ENCODE measurements at places on chromosomes 1 and 21.

DNA sequence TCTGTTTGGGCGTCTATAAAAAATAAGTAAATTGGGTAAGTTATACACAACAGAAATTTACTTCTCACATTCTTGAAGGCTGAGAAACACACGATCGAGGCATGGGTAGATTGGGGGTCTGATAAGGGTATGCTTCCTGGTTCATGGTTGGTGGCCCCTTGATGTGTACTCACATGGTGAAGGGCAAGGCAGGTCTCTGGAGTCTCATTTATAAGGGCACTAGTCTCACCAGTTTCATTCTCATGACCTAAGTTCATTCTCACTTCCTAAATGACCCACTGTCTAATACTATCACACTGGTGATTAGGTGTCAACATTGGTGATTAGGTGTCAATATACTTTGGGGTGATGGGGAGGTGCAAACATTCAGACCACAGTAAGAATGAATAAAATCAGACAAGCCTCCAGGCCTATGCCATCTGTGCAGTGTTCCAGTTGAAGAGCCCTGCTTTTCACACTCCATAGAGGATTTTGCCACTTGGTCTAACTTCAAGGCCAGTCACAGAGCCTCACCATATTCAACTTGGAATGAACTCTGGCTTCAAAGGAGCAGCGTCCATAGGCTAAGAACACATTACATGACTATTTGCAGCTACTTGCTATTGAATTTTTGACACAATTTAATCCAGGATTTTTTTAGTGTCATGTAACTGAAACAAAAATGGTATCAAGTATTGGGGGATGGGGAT, 2.5 kb upstream of the GBP4 start:
- DNase-seq, result no peak

GRCh38 chr21:45859041-45859761, 122.4 kb upstream of the COL6A1 start:
- no peak for DNase-seq

GRCh38 chr1:18666317-18666920, 35.8 kb downstream of the PAX7 start:
- no peak for DNase-seq

- DNase-seq, result peak; percentile 70
Measured at GRCh38 chr1:76901158-76901767, 34.0 kb downstream of the ST6GALNAC5 start.

DNA sequence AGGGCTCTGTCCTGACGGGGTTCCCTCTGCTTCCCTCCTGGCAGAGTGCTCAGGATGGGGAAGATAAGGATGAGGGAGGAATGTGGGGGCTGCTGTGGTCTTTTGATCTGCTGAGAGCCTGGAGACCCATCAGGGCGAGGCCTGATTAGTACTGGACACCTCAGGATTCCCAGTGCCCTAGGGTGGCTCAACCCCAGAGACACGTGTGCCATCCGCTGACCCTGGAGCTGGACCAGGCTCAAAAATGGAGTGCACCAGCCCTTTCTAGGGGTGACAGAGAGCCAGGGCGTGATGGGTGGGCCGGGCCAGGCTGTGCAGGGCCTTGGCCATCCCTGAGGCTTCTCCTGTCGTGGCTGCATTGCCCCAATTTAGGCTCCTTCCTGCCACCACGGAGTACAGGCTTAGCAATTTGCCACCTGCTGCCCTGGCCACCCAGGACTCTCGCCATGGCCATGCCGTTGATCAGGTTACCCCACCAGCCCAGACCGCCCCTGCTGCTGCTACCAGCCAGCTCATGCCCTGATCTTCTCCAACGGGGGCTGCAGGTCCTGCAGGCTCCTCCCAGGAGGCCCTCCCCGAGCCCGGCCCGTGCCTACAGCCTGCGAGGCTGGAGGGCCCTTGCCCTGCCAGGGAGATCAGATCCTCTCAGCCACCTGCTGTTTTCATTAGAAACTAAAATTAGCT, 9.5 kb downstream of the WNT4 start:
- DNase-seq, result no peak

GRCh38 chr1:93399781-93400180, 48.1 kb upstream of the FNBP1L start:
- no peak for DNase-seq

GRCh38 chr1:117899801-117900200, 29.6 kb downstream of the GDAP2 start:
- DNase-seq, result no peak

DNA sequence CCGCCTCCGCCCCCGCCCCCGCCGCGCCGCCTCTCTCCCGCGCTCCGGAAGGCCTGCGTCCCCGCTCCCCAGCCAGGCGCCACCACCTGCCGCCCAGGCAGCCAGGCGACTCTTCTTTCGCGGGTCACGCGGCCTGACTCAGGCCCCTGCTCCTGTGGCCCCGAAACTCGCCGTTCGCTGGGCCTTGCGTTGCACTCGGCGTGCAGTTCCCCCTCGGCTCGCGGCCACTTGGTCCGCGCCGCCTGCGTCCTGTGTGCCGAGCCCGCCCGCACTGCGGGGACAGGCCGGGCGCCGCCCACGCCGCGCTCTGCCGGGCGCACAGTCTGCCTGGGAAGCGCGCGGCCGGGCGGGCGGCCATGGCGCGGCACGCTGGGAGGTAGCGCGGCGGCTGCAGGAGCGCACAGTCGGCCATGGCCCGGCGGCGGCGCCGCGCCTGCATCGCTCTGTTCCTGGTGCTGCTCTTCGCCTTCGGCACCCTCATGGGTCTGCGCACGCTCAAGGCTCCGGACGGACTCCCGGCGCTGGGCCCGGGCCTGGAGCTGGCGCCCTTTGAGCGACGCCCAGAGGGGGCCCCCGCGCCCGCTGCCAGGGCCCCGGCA, at the start of gene MANEAL:
TSS of gene MANEAL (plus strand) at position 75 of the 599 bp plus-strand sequence. CDS start at position 411, 336 bp downstream.
- DNase-seq, result peak; percentile 68

DNA sequence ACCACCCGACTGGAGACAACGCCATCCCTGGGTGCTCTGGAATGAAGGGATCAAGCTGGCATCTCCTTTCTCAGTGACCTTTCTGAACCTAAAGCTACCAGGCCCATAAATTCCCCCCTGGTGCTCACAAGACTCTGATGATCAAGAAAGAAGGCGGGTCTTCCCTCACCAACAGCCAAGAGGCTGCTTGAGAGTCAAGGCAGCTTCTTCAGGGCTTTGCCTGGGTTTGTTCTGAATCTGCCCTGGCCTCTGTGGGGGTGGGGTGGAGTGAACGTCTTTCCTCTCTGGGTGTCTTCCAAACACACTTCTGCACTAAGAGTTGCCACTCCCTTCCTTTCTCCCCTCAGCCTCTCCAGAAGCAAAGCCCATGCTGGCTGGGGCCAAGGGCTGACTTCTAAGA, 36.1 kb downstream of the CD247 start:
- DNase-seq, result no peak

DNA sequence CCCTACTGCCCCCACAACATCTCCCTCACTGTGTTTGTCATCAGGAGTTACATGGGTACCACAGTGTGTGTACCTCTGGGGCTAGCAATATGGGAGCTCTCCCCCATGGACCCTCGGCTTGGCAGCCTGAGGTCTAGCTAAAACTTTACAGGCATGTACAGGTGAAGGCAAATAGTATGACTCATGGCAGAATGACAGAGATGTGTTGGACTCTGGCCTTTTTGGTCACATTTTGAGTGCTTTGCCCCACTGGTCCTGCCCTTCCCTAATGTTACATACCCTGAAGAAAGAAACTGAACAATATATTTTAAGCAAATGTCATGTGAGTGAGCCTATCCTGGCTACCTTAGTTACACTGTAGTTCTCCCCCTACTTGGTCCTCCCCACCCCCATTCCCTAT, 124.0 kb downstream of the NGF start:
- DNase-seq, result no peak

- no peak for DNase-seq
Measured at GRCh38 chr1:228163007-228163753, 2.4 kb upstream of the IBA57 start.

GRCh38 chr1:47211796-47212269, 20.2 kb downstream of the TAL1 start:
- no peak for DNase-seq

DNA sequence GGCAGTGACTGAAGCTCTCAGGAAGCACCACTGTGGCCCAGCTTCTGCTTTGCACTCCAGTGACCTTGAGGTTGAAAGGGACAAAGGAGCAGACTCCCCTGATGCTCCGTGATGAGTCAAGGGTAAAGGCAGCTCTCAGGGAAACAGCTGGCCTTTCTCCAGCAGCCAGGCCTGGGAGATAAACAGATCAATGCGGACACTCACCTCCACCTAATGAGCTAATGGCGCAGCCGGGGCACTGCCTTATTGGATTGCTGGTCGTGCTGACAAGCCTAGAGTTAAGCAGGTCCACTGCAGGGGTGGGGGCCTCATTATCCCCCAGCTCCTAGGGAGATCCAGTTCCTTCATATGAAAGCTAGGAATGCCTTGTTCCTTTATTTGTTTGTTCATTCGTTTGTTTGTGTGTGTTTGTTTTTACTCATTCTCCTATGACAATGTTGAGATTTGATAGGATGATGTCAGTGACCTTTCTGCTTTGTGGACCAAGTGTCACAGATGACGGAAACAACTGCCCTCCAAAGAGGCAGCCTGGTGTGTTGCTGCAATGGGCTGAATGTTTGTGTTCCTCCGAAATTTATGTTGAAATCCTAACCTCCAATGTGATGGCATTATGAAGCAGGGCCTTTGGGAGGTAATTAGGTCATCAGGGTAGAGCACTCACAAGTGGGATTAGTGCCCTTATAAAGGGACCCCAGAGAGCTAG, 141.4 kb upstream of the BEND5 start:
- DNase-seq, result no peak

DNA sequence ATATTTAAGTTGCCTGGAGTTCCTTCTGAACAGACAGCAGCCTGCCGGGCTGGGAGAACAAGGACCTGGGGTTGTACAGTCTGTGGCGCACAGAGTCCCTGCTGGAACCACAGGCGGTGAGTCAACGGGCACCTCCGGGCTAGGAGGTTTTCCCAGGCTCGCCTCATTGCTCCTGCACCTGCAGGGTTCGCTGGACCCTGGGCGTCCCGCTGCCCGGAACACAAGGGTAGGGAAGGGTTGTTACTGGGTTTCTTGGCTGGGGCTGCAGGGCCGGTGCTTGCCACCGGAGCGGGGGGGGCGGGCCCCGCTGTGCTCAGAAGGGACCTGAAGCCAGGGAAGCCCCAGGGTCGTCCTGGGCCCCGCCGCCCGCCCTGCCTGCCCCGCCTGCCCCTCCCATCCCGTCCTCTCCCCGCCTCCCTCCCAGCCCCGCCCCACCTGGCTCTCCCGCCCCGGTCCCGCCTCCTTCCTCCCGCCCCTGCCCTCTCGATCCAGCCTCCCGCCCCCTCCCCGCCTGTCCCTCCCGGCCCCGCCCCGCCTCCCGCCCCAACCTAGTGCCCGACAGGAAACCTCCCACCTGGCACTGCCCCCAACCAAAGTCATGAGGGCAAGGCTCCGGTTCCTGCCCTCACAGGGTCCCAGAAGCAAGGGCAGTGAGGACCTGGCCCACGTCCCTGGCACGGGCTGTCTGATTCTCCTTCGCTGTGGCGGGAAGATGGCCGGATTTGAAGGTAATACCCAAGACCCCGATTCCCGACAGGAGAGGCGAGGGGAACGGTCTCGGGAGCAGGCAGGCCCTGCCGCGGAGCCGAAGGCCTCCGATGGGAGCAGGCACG, 6.8 kb downstream of the JMJD4 start:
- peak; percentile 73 for DNase-seq

DNA sequence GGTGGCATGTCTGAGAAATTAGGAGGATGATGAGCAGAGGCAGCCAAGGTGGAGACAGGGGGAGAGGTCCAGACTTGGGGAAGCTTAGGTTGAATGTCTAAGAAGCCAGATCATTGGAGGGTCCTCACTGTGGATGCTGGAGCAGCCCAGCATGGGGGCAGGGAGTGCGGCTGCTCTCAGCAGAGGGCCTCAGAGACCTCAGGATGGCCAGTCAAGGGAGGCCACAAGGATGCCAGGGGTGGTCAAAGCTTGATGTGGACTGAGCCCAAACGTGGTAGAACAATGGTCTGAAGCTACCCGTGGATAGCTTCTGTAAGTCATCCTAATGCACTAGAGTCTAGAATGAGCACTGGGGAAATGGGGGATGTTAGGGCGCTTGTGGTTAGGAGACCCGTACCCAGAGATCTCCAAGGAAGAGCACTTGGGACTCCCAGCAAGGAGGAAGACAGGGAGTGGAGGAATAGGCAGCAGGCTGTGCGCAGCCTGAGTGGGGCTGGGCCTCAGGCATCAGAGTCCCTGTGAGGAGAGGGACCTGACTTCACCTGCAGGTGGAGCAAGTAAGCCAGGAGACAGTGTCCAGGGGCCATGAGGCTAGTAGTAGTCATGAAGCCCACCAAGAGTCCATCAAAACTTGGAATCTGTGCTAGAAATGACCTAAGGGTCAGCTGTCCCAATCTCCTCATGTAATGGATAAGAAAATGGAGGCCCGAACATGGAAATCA, 4.3 kb upstream of the S100A9 start:
- DNase-seq, result no peak

DNA sequence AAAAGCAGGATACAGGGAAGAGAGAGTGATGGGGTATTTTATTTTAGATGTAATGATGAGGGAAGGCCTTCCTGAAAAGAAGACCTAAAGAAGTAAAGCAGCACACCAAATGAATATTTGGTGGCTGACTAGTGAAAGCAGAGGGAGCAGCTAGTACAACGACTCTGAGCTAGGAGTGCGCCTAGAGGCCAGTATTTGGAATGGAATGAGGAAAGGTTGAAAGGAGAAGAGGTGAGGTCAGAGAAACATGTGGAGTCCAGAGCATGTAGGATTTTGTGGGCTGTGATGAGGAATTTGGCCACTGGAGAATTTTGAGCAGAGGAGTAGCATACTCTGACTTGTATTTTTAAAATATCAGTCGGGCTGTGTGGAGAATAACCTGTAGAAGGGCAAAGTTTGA, 11.8 kb upstream of the RPL5 start:
- DNase-seq, result no peak

GRCh38 chr1:6410248-6410893, 9.3 kb downstream of the HES2 start:
- DNase-seq, result no peak

DNA sequence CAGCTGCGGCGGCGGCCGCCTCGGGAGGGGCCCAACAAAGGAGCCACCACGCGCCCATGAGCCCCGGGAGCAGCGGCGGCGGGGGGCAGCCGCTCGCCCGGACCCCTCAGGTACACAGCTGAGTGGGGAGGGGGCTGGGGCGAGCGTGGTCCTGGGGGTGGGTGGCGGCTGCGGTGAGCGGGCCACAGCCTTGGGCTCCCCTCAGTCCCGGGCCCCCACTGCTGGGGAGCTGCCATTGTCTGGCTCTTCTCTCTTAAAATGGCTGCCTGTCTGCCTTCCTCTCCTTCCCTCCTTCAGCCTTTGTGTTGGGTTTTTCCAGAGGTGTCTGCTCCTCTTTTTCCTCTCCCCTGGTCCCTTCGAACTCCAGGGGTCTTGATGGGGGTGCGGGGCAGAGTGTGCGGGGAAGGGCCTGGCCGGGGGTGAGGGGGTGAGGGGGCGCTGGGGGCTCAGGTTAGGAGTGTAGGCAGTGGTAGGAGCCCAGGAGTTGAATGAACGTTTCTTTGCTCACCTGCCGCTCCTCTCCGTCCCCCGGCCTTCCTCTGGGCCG, 1.7 kb downstream of the ARID1A start:
- no peak for DNase-seq

DNA sequence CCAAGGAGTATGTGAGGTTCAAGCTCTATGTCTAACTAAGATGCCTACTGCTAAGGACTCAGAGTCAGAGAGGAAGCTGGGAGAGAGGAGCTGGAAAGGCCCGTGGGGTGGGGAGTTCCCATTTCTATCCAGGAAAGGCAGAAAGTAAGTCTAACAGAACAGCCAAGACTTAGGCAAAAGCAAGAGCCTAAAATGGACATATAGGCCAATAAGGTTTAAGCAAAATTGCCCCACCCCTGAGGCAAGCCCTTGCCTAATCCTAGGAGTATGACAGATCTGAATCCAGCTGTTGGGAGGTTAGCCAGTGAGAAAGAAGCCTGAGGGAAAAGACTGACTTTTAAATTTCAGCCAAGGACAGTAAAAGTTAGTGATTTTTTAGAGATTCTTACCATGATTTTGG, 1.6 kb upstream of the KLHDC9 start:
- DNase-seq, result no peak

All from MM.1S (cell line).